ENCODE measurements at places on chromosomes 16 and 17.
A peak's percentile ranks its signal among the peaks of the same experiment; 100 is the strongest.

DNA sequence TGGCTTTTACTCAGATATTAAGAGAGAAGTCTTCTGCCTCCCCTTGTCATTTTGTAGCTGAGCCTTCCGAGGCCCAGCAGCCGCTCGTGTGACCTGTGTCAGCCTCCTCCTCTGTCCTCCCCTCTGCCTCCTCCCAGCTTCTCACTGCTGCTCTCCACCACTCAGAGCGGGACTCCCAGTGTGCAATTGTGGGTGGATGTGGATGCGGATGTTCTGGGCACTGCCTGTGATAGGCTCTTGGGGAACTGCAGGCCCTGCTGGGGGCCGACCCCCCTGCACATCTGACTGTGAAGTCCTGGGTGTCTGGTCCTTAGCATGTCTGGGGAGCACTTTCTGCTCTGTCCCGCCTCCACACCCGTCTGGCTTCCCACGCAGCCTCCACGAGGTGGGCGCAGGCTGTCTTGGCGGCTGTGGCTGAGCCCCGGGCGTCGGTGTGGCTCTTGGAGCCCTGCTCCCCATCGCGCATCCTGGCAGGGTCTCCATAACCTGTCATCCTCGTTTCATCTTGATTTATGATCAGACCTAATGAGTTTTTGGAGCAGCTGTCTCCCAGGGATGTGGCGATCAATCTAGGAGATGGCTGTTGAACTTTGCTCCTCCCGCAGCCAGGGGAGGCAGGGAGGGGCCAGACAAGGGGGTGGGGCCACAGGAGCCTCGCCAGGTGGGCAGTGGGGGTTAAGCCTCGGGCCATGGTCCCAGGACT is 28.1 kb downstream of the GRIN2C start:
- peak; percentile 62 for DNase-seq

DNA sequence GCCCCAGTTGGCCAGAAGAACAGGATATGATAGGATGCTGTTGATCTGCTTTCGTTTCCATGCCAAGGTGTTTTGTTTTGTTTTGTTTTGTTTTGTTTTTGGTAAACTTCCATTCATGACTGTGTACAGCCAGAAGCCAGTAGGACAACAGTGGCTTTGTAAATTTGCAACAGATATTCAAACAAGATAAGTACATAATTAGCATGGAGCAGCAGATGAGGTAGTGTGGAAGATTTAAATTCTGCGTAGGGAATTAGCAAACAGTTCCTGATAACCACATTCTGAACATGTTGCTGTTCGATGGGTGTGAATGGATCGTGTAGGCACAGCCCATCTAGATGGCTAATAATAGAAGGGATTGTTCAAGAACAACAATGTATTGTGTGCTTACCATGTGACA is 1080.1 kb upstream of the RBFOX1 start:
- DNase-seq = no peak

DNA sequence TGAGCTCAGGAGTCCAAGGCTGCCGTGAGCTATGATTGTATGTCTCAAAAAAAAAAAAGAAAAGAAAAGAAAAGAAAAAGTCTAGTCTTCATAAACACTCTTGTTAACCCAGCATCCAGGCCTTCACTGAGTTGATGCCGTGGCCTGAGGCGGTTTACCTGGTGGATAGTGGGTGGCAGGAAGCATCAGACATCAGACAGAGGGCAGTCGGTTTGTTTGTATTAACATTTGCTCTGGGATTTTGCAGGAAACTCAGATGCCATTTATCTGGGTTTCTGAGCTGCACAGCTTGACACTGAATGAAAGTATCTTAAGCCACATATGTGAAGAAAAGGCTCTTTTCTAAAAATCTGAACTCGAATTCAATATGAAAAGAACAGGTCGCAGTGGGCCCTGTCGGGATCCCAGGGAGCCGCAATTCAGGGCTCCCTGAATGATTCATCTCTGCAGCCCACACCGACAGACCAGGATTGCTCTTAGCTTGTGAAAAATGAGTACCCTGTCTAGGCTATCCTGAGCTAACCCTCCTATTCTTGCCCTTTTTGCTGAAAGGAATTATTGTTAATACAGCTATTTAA is 1.1 kb upstream of the DBNDD1 start:
- no peak for DNase-seq

DNA sequence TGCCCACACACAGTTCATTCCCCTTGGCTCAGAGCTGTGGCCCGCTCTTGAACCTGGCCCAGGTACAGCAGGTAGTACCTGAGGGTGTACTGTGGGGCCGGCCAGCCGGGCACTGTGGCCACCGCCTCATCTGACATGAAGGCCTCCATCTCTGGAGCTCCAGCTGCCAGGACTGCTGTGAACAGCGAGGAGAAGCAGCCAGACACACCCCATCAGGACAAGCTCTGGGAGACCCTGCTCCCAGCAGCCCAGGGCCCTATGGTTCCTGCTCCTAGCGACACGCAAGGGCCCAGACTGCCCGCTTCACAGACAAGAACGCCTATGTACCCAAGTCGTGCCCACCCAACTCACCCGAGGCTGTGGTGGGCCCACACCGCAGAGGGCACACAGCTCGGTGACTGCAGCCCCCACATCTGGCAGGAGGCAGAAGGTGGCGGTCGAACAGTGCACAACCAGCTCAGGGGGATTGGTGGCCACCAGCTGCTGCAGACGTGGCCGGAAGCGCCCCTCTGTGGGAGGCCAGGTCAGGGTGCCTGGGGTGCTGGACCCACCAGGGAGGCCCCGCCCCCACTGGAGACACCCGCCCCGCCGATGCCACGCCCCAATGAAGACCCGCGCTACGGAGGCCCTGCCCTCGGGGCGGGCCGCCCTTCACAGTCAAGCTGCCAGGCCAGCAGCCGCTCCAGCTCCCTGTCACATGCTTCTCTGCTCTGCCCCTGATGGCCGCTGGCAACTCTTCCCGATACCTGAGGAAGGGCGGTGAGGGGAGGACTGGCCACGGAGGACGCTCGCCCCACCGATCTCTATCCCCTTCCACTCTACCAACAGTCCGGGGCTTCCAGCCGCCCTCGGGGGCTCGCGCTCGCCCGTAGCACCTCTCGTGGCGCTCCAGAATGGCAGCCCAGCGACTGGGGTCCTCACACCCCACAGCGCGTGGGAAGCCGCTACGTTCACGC is 1.1 kb upstream of the STUB1 start:
- DNase-seq = peak; percentile 87

DNA sequence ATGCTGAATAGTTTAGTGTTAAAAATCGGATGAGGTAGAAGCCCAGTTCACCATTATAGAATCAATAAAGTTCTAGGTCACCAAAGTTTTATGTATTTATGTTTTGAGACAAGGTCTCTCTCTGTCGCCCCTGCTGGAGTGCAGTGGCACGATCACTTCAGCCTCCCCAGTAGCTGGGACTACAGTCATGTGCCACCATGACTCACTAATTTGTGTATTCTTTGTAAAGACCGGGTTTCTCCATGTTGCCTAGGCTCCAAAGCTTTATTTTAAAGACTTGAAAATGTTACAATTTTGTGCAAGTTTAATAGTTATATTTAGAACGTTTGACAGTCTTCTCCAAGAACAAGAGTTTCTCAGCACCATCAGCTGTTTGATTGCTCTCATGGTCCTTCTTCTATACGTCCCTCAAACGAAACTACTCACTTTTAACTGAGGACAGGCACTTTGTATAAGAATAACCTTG is 32.1 kb downstream of the NDE1 start:
- peak; percentile 23 for DNase-seq

GRCh38 chr17:64707050-64707591 is 45.0 kb upstream of the SMURF2 start:
- peak; percentile 53 for DNase-seq

- no peak for DNase-seq
These were observed 93.9 kb upstream of the DNAH17 start for GRCh38 chr17:78670850-78671725.

DNA sequence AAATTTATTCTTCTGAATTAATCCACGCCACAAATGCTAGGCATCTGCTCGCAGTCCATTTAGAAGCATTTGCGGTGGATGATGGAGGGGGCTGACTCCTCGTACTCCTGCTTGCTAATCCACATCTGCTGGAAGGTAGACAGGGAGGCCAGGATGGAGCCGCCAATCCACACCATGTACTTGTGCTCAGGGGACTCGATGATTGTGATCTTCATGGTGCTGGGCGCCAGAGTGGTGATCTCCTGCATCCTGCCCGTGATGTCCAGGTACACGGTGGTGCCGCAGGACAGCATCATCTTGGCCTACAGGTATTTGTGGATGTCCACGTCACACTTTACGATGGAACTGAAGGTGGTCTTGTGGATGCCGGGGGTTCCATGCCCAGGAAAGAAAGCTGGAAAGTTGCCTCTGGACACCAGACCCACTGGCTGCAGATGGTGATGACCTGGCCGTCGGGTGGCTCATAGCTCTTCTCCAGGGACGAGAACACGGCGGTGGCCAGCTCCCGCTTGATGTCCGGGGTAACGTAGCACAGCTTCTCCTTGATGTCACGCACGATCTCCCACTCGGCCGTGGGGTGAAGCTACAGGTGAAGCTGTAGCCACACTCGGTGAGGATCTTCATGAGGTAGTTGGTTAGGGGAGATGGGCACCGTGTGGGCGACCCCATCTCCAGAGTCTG is 7.5 kb upstream of the HEATR3 start:
- peak; percentile 35 for DNase-seq

- no peak for DNase-seq
These were observed 9.9 kb upstream of the GUCY2D start for GRCh38 chr17:7992516-7992915.

DNA sequence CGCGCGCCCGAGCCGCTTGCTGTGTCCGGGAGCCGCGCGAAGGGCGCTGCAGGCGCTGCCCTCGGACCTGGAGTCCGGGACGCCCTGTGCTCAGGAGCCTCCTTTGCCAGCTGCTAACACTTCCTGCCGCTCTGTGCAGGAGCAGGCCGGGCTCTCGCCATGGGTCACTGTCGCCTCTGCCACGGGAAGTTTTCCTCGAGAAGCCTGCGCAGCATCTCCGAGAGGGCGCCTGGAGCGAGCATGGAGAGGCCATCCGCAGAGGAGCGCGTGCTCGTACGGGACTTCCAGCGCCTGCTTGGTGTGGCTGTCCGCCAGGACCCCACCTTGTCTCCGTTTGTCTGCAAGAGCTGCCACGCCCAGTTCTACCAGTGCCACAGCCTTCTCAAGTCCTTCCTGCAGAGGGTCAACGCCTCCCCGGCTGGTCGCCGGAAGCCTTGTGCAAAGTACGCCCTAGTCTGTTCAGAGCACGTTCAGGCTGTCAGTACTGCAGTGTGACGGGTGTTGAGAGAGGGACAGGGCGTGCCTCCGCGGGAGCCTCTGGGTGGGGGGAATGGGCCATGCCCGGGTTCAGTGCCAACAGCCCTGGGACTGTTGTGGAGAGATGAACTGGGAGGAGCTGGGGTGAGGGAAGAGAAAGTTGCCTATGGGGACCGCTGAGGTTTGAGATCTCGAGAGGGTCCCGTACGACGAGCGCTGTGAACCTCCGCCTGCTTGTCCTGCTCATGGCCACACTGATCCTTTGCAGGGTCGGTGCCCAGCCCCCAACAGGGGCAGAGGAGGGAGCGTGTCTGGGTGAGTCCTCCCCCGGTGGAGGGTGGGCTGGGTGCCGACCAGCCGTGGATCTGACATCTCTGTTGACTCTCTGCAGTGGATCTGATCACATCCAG is 1.3 kb downstream of the ZNF276 start:
- DNase-seq = no peak
